Activated CD4-positive, alpha-beta T cell treated with anti-CD3 and anti-CD28 coated beads, Interleukin-2, amount 50 U/mL, for 16 hours (primary cell): ENCODE measurements at places on chromosomes 13 and 19.

GRCh38 chr19:23577501-23577900 lies 109.5 kb downstream of the ZNF675 start:
- no peak for DNase-seq

DNA sequence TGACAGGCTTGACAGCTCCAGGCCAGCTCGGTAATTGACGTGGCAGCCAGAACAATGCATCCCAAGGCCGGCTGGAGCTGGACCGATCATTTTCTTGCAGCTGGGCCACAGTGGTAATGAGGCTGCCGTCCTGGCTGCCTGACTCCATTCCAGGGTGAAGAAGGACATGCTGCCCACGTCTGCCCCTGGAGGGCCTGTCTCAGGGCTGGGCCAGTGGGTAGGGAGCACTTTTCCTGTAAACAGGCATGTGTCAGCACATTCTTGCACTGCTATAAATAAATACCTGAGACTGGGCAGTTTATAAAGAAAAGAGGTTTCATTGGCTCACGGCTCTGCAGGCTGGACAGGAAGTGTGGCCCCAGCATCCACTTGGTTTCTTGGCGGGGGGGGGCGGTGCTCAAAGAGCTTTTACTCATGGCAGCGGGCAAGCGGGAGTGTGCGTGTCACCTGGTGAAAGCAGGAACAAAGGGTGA lies 38.1 kb upstream of the KCTD15 start:
- DNase-seq, result no peak

DNA sequence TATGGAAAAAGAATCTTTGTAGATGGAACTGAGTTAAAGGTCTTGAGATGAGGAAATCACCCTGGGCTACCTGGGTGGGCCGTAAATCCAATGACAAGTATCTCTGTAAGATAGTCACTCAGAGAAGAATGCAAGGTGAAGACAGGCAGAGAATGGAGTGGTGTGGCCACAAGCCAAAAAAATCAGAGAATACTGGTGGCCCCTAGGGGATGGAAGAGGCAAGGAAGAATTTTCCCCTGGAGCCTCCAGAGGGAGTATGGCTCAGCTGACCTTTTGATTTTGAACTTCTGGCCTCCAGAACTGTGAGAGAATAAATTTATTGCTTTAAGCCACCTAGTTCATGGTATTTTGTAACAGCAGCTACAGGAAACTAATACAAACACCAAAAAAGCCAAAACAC lies 32.7 kb upstream of the CSNK1A1L start:
- no peak for DNase-seq

- DNase-seq, result no peak
These were observed 62.2 kb downstream of the KCNRG start for GRCh38 chr13:50077431-50077830.

GRCh38 chr13:76822698-76823267 lies 63.4 kb downstream of the KCTD12 start:
- DNase-seq, result peak; percentile 19

- no peak for DNase-seq
These were observed 75.5 kb upstream of the EDNRB start for GRCh38 chr13:77994166-77994565.
